Activated CD8-positive, alpha-beta T cell treated with anti-CD3 and anti-CD28 coated beads, Interleukin-2, amount 10 ng/mL, durations not matched to agents 7 days and 5 days (primary cell): ENCODE measurements at places on chromosomes 6 and 20. TPM values are rescaled to one million over a fixed set of nuclear protein-coding genes. Genes with fewer than 3 reads are reported as not detected.

Gene PLA2G7
- not detected for total RNA-seq

Gene RIPOR3
- not detected for total RNA-seq

Gene SLC17A3
- 0.21 TPM for total RNA-seq

Gene RAD21L1
- total RNA-seq: 0.18 TPM

Gene VSX1
- total RNA-seq: not detected

Gene CST4
- total RNA-seq: not detected

Gene CALHM4
- total RNA-seq: not detected

Gene CLVS2
- not detected for total RNA-seq

Gene ZNF334
- total RNA-seq: 1.1 TPM

Gene OR12D3
- total RNA-seq: not detected

Gene POM121L2
- not detected for total RNA-seq

DNA sequence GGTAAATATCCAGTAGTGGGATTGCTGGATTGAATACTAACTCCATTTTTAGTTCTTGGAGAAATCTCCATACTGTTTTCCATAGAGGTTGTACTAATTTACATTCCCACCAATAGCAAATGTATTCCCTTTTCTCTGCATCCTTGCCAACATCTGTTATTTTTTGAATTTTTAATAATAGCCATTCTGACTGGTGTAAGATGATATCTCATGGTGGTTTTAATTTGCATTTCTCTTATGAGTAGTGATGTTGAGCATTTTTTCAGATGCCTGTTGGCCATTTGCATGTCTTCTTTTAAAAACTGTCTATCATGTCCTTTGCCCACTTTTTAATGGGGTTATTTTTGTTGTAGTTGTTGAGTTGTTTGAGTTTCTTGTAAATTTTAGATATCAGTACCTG lies 253.2 kb downstream of the HAO1 start:
- H3K4me3 ChIP-seq: no peak overlapping the region
- H3K27ac ChIP-seq: no peak overlapping the region
- no peak for DNase-seq
- H3K4me1 ChIP-seq: no peaks in the 10 kb centered on the region
- H3K27me3 ChIP-seq: no peaks in the 10 kb centered on the region

- peak overlapping the region; percentile 57 for H3K27ac ChIP-seq
- DNase-seq: no peak
- H3K27me3 ChIP-seq: no peaks in the 10 kb centered on the region
- H3K4me3 ChIP-seq: no peak overlapping the region
These were observed 21.0 kb downstream of the LATS1 start for GRCh38 chr6:149696901-149697300.

DNA sequence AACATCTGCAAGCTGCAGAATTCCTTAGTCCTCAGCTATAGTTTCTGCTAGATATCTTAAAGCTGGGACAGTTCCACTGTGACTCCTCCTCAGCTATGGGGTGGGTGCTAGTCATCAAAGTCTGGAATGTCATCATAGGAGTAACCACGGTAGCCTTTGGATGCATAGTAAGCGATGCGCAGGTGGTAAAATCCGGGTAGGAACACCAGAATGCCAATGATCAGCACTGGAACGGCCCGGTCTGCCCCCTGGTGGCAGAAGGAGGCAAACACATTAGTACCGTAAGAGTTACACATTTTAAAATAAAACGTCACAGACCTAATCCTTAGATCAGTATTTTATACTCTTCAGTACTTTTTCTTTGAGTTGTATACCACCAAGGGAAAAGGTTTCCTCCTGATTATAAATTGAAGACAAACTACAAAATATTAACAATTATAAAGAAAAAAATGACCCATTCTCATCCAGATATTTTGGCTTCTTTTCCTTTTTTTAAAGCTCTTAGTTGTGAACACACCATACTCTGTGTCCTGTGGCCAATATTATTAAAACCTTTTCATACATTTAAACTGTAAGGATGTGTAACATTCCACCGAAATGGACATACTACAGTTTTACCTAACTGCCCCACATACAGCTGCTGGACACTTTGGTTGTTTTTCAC lies 18.9 kb downstream of the PCNA start:
- H3K4me1 ChIP-seq: peaks cover 8% of the 10 kb centered on the region
- H3K4me3 ChIP-seq: no peak overlapping the region
- no peaks in the 10 kb centered on the region for H3K27me3 ChIP-seq
- no peak overlapping the region for H3K27ac ChIP-seq
- peaks cover 57% of the 10 kb centered on the region for H3K36me3 ChIP-seq

- H3K36me3 ChIP-seq: peaks cover 2% of the 10 kb centered on the region
- no peak for DNase-seq
- peak overlapping the region; percentile 56 for H3K27ac ChIP-seq
These were observed 38.3 kb upstream of the DUSP22 start for GRCh38 chr6:254016-254415.

- no peak for DNase-seq
- H3K27ac ChIP-seq: no peak overlapping the region
- H3K4me3 ChIP-seq: no peak overlapping the region
- H3K4me1 ChIP-seq: peaks cover 16% of the 10 kb centered on the region
- H3K36me3 ChIP-seq: peaks cover 3% of the 10 kb centered on the region
- peaks cover 42% of the 10 kb centered on the region for H3K27me3 ChIP-seq
These were observed 113.2 kb downstream of the GPX5 start for GRCh38 chr6:28638787-28639430.

DNA sequence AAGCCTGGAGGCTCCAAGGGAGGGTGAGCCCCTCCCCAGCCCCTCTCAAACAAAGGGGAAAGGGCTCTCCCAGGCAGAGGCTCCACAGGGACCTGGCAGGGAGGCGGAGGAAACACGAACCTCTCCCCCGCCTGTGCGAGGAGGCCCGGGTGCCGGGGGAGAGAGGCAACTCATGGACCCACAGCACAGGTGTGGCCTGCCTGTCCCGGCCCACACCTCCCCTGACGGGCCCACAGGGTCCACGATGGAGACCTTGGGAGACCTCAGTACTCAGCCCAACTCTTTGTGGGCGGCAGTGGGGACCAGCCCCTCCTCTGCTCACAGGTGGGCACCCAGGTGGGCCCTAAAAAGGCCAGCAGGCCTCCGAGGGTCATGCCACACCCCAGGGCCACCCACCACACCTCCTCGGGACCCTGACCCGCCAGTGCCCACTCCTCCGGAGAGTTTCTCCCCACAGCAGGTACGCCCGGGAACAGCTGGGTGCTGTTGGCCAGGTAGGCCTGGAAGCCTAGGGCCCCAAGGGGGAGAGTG lies 12.2 kb downstream of the LAMA5 start:
- no peaks in the 10 kb centered on the region for H3K4me1 ChIP-seq
- DNase-seq: no peak
- H3K27ac ChIP-seq: no peak overlapping the region
- H3K36me3 ChIP-seq: no peaks in the 10 kb centered on the region
- no peaks in the 10 kb centered on the region for H3K27me3 ChIP-seq

DNA sequence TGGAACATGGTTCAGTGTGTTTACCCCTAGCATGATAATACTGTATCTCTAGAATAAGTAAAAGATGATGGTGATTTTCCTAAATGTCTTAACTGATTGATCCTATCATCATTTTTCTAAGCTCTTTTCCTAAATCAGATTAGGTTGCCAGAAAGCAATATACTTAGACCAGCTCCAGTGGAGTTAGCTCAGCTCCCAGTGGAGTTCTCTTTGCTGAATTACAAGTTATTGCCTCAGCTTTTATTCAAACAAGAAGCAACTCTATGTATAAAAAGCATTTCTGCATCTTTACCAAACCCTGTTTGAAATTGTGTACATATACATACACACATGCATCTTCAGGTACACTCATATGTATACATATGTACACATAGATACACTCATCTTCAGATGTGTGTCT lies 44.9 kb downstream of the SNX9 start:
- peaks cover 4% of the 10 kb centered on the region for H3K36me3 ChIP-seq
- H3K4me1 ChIP-seq: peaks cover 11% of the 10 kb centered on the region
- H3K27ac ChIP-seq: no peak overlapping the region
- H3K4me3 ChIP-seq: no peak overlapping the region
- peak; percentile 11 for DNase-seq

DNA sequence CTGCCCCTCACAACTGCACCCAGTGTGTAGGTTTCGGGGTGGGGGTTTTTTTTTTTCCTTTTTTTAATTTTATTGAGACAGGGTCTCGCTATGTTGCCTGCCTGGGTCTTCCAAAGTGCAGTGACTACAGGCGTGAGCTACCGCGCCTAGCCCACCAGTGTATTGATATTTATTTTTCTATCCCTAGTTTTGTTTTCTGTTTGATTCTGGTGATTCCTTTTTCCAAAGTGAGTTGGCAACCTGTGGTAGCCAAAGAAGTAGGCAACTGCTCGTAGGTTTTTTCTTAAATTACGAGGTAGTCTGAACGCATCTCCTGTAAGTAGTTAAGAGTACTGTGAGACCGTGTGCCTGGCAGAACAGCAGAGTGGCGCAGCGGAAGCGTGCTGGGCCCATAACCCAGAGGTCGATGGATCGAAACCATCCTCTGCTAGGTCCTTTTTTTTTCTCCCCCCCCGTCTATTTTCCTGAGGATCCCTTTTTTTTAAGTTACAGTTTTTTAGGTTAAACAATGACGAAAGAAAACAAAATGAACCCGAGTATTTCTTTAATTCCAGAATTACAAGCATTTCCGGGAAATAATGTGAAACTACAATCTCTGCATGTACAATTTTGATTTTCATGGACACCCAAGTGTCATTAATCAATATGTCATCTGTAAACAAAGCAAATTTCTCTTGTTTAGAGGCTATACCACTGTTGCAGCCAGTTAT lies 78.7 kb upstream of the BTN3A2 start:
- H3K27ac ChIP-seq: peak overlapping the region; percentile 95
- H3K4me3 ChIP-seq: peak overlapping the region; percentile 93
- peaks cover 16% of the 10 kb centered on the region for H3K36me3 ChIP-seq
- DNase-seq: peak; percentile 85
- H3K4me1 ChIP-seq: peaks cover 33% of the 10 kb centered on the region
- peaks cover 2% of the 10 kb centered on the region for H3K27me3 ChIP-seq

GRCh38 chr6:56757588-56757984 lies 114.9 kb upstream of the DST start:
- no peak overlapping the region for H3K27ac ChIP-seq
- H3K4me3 ChIP-seq: no peak overlapping the region
- no peaks in the 10 kb centered on the region for H3K4me1 ChIP-seq
- H3K36me3 ChIP-seq: no peaks in the 10 kb centered on the region
- peaks cover 1% of the 10 kb centered on the region for H3K27me3 ChIP-seq

- no peaks in the 10 kb centered on the region for H3K4me1 ChIP-seq
- H3K4me3 ChIP-seq: no peak overlapping the region
- no peak for DNase-seq
- H3K27me3 ChIP-seq: no peaks in the 10 kb centered on the region
- H3K27ac ChIP-seq: no peak overlapping the region
These were observed 547.8 kb downstream of the TENT5A start for GRCh38 chr6:81204731-81205130.

DNA sequence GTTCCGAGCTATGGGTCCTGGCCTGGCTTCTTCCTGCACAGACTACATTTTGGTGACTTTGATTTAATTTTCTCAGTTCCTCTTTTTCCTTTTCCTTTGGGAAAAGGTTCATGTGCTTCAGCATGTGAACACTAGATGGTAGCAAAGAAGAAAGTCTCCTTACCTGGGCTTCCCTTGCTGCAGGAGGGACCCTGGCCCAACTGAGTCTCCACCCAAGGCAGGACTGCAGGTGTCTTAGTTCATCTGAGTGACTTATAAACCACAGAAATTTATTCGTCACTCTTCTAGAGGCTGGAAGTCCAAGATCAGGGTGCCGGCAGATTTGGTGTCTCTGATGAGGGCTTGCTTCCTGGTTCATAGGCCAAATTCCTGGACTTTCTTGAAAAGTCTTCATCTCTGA lies 163.2 kb downstream of the SYCP2 start:
- H3K4me3 ChIP-seq: no peak overlapping the region
- H3K4me1 ChIP-seq: no peaks in the 10 kb centered on the region
- DNase-seq: no peak
- H3K27ac ChIP-seq: no peak overlapping the region
- H3K36me3 ChIP-seq: no peaks in the 10 kb centered on the region

- DNase-seq: peak; percentile 23
- H3K27ac ChIP-seq: no peak overlapping the region
These were observed 211.7 kb downstream of the LMBRD1 start for GRCh38 chr6:69584913-69585729.

DNA sequence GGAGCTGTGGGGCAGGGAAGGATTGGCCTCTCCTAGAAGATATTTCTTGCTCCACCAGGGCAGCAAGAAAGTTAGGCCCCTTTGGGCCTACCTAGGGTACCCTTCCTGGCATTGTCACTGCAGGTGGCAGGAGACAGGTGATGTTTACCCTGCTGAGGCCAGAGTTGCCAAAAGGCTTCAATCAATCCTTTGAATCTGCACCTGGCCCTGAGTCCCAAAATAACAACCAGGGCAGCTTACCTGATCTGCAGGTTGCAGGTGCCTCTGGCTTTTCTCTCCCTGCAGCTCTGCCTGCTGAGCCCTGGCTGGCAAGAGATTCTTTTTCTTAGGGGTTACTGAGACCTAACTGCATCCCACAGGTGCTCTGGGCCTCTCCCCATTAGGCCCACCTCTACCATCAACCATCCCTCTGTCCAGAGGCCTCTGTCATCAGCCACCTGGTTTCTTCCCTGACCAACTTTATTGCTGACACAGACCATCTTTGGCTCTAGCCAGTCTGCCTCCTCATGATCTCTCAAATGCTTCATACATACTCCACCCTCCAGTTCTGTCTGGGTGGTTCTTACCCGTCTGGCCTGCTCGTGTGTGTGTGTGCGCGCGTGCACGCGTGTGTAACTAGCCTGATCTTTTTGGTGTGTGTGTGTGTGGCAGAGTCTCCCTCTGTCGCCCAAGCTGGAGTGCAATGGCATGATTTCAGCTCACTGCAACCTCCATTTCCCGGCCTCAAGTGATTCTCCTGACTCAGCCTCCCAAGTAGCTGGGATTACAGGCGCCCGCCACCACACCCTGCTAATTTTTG lies 13.7 kb downstream of the BCL2L1 start:
- no peak overlapping the region for H3K4me3 ChIP-seq
- H3K4me1 ChIP-seq: peaks cover 73% of the 10 kb centered on the region
- no peak for DNase-seq
- H3K36me3 ChIP-seq: peaks cover 78% of the 10 kb centered on the region

GRCh38 chr6:89975991-89976693 lies 81.9 kb downstream of the GJA10 start:
- no peaks in the 10 kb centered on the region for H3K27me3 ChIP-seq
- peaks cover 35% of the 10 kb centered on the region for H3K36me3 ChIP-seq
- H3K4me3 ChIP-seq: no peak overlapping the region

GRCh38 chr6:53646606-53647005 lies 18.9 kb downstream of the KLHL31 start:
- H3K4me1 ChIP-seq: peaks cover 37% of the 10 kb centered on the region
- DNase-seq: no peak
- peaks cover 9% of the 10 kb centered on the region for H3K36me3 ChIP-seq
- H3K27ac ChIP-seq: peak overlapping the region; percentile 88

GRCh38 chr20:20021835-20022234 lies 4.7 kb downstream of the NAA20 start:
- peaks cover 70% of the 10 kb centered on the region for H3K4me1 ChIP-seq
- H3K36me3 ChIP-seq: peaks cover 45% of the 10 kb centered on the region
- DNase-seq: no peak
- H3K27ac ChIP-seq: peak overlapping the region; percentile 64
- no peaks in the 10 kb centered on the region for H3K27me3 ChIP-seq
